Right hindlimb (tissue), 1 donor: ENCODE measurements at places on chromosomes 1 and 21.
A peak's percentile ranks its signal among the peaks of the same experiment; 100 is the strongest.

GRCh38 chr1:5221451-5221850 is 567.0 kb downstream of the AJAP1 start:
- no peak for DNase-seq

GRCh38 chr1:28917757-28918118 is 3.4 kb downstream of the EPB41 start:
- DNase-seq, result no peak

DNA sequence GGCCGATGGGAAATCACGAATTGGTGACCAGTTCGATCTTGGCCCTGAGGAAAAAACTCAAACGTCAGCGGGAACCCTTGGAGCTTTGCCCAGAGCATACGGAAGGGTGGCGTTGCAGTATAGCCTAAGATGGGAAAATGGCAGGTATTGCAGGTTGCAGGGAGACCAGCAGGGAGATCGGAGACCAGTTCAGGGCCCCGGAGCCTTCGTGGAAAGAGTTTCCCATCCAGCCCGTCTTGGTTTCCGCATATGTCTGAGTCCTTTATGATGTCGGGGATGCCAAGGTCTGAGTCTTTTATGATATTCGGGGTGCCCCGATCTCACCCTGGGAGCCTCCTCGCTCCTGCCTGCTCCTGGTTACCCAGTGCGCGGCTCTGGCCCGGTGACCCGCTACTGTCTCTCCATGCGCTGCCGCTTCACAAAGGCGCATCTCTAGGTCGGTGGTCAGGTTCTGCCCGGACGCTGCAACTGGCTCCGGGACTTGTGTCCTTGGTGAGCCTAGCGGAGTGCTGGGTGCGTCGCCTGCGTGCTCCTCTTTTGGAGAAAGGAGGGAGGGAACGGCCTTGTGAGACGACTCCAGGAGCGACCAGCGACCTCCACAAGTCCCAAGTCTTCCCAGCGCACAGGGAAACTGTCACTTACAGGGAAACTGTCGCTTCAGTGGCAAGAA is 94.2 kb downstream of the PRKAB2 start:
- no peak for DNase-seq

- no peak for DNase-seq
Measured at GRCh38 chr1:244826712-244827111, 8.7 kb upstream of the COX20 start.

DNA sequence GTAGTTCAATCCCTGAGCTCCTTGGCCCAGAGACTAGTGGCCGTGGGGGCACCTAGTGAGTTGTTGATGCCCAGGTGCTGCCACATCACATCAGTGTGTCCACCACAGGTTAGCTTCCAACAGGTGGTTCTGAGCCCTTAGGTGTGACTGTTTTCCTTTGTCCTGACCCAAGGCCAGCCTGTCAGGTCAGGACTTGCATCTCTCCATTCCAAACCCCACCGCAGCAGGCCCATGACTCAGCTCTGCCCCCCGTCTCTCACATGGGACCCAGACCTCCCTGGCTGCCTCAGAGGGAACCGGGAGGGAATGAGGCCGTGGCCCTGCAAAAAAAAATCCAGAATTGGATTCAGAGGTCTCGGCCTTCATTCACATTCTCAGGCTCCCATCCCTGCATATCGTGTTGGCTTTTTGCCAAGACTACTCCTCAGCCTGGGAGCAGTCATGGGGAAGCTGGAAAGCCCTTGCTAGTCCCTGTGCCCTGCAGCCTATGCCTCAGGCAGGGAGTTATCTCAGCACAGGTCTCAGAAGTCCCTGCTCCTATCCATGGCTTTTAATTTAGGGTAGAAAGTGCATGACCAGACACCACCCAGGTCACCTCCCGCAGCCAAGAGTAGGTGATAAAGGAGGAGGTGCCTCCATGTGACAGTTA is 7.2 kb downstream of the INAVA start:
- no peak for DNase-seq

- DNase-seq, result no peak
Measured at GRCh38 chr1:85563139-85563538, 17.4 kb upstream of the CCN1 start.

DNA sequence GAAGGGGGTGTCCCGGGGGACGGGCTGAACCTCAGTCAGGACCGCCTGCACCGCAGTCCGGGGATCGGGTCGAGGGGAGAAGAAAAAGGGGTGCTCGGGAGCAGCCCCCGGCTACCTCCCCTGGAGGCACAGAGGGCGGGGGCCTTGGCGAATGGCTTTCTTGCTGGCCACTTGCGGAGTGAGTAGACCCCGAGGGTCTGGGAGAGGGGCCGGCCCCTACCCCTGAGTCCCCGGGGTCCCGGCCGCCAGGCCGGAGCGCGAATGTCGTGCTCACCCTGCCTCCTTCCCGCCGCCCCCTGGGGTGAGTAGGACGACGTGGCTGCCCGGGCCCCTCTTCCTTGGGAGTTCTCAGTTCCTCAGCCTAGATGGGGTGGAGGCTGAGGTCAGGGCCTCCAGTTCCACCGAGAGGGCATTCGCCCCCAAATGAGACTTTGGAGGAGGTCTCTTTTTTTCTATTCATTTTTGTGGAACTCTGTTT is 113.0 kb downstream of the OSBPL9 start:
- DNase-seq, result no peak

DNA sequence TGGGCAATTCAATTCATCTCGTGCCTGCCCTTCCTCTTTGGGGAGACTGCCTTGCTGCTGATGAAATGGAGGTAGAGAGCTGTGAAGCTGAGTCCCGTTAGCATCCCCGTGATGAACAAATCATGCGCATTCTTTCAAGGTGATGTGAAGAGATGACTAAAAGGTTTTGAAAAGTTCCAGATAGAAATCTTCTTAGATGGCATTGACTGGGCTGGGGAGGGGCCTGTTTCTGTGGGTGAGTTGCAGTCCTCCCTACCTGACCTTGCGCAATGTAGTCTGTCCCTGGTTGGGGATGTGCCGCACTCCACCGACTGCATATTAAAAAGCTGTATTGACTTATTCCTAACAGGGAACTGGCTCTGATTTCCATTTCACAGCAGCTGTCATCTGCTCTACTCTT is 49.6 kb downstream of the ST6GALNAC3 start:
- no peak for DNase-seq

GRCh38 chr1:9071554-9072235 is 2.3 kb upstream of the SLC2A5 start:
- DNase-seq, result no peak

DNA sequence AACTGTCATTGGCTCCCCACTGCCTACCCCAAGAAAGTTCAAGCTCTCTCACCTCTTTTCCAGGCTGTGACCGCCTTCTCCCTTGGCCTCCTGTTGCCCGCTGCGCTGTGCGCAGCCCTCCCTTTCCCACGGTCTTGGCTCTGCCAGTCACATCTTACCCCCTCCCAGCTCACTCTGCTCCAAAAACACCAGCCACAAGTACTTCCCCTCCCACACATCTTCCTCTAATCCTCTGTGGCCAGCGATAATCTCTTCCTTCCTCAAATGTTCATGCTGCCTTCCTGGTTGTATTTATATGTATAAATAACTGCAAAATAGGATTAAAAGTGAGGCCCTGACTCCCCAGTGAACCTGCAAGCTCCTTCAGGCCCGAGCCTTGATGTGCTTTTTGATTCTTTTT is 81.8 kb downstream of the AJAP1 start:
- no peak for DNase-seq

- no peak for DNase-seq
Measured at GRCh38 chr1:113388621-113389358, 1.5 kb upstream of the MAGI3 start.

GRCh38 chr1:169949139-169949538 is 55.4 kb upstream of the SCYL3 start:
- DNase-seq, result no peak

DNA sequence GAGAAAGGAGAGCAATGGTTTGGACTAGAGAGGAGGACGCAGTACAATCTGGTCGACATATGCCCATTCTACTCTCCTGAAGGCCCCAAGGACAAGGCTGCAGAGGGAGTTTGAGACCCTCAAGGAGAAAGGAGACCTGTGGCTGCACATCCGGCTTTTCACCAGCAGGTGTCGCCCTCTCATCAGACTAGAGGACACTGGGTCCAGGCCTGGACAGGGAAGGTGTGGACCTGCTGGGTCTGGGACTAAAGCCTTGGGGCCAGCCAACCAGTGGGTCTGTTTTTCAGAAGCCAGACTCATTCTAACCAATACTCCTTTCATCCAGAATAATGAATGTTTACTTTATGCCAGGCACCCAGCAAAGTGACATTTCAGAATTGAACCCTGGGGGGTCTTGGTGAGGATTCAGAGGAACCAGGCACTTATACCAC is 5.0 kb downstream of the SRARP start:
- DNase-seq, result peak; percentile 82

DNA sequence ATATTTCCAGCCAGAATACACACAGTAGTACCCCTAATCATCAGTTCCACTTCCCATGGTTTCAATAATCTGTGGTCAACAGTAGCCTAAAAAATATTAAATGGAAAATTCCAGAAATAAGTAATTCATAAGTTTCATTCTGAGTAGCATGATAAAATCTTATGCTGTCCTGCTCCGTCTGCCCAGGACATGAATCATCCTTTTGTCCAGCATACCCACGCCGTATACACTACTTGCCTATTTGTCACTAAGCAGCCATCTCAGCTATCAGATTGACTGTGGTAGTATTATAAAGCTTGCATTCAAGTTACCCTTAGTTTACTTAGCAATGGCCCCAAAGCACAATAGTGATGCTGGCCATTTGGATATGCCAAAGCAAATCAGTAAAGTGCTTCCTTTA is 118.7 kb downstream of the SLC5A9 start:
- no peak for DNase-seq

GRCh38 chr1:19309123-19309813 is 2.7 kb downstream of the AKR7A2 start:
- no peak for DNase-seq

GRCh38 chr1:225899044-225899925 is 10.3 kb upstream of the LEFTY1 start:
- DNase-seq, result no peak

DNA sequence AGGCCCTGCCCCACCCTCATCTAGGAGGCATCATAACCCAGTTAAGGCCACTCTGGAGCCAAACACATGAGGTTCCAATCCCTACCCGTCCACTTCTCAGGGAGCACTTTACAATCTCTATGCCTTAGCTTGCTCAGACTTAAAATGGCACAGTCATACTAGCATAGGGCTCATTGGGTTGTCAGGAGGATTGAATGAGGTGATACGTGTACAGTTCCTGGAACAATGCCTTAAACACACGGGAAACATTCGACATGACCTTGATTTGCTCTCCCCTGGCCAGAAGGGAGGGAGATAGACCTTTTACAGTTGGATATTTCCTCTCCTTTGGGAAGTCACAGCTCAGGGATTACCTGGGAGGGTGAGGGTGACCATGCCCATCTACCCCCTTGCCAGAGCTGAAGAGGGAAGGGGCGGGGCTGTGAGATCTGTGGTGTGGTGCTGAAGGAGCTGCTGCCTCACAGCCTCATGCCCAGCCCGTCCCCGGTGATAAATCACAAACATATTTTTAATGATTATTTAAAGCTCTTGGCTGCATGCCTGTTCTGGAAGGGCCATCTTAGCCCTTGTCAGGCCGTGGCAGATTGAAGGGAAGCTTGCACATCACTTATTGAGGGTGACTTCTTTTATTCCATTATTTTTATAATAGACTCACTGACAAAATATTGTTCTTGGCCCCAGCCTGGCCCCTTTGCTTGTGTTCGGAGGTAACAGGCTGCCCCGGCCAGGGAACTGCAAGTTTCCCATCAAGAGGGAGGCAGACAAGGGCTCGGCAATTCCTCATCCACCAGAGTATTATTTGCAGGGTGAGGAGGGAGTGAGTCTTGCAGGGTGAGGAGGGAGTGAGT is 83.4 kb downstream of the FOXD2 start:
- no peak for DNase-seq

DNA sequence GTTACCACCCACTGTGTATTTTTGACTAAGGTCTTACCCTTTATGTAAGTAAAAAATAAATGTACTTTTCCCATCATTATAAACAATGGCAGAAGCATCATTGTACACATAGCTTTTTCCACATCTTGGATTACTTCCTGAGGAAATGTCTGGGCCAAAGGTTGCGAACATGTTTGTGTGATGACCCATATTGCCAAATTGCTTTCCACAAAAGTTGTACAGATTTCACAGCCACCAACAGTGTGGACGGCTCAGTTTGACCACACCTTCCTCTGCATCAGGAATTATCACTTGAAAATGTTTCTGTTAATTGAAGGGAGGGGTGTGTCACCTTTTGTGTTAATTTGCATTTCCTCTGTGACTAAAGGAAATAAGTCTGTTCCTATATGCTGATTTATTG is 25.7 kb downstream of the AKNAD1 start:
- DNase-seq, result no peak

- DNase-seq, result no peak
Measured at GRCh38 chr1:32094746-32095521, 12.9 kb upstream of the KPNA6 start.

GRCh38 chr1:66758241-66758755 is 6.0 kb downstream of the DYNLT5 start:
- no peak for DNase-seq

DNA sequence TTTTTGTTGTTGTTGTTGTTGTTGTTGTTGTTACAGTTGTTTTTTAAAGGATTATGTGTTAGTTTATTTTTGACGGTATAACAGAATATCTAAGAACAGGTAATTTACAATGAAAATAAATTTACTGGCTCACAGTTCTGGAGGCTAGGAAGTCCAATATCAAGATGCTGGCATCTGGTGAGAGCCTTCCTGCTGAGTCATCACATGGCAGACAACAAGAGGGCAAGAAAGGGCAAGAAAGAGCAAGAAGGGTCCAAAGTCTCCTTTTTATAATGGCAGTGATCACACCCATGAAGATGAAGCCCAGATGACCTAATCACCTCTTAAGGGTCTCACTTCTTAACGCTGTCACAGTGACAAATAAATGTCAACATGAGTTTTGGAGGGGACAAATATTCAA is 142.1 kb downstream of the NEGR1 start:
- no peak for DNase-seq

DNA sequence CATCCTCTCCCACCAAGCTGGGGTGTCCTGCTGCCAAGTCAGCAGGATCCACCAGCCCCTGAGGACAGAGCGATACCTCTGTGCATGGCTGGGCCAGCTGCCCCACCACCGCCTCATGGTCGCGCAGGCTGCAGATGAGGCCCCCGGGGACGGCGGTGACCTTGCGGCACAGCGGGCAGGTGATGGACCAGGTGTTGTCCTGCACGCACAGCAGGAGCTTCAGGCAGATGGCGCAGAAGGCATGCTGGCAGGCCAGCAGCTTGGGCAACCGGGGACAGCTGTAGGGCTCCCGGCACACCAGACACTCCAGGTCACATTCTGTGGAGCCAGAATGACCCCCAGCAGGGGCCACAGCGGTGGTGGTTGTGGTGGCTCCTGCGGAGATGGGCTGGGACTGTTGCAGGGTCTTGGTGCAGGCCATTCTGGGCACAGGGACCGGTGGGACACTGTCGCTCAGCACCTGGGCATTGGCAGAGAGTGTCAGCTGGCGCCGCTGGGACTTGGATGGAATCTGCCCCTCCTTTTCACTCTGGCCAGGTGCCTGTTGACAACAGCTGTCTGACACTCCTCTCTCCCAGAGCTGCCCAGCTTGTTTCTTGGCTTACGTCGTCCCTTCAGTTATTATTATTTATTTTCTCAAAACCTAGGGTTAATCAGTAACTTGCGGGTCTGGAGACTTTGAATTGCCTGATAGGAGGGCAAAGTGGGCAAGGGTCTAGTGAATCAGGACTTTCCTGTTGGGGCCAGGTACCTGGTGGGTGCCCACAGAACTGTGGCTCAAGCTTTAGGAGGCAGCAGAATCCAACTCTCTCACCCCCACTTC is at the start of gene RNF186:
Gene RNF186 (minus strand): TSS at position 603 of the 823 bp plus-strand sequence. CDS start 182 bp downstream, at position 421.
- no peak for DNase-seq

- DNase-seq, result peak; percentile 6
Measured at GRCh38 chr21:44714905-44715304, 3.5 kb upstream of the TSPEAR start.
